Fibroblast of skin of left quadriceps (primary cell): ENCODE measurements at places on chromosomes 4 and X.

DNA sequence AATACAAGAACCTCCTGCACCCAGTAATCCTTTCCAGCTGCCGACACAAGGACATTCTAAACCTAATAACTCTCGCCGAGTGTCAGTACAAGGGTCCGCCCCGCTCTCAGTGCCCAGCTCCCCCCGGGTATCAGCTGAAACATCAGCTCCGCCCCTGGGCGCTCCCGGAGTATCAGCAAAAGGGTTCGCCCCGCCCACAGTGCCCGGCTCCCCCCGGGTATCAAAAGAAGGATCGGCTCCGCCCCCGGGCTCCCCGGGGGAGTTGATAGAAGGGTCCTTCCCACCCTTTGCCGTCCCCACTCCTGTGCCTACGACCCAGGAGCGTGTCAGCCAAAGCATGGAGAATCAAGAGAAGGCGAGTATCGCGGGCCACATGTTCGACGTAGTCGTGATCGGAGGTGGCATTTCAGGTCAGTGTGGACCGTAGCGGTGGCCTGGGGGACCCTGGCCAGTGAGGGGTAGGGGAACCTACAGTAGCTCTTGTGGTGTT, at the start of gene MAOA:
Gene MAOA (plus strand): TSS at position 295 of the 490 bp plus-strand sequence. CDS start 43 bp downstream, at position 338.
- no peak for DNase-seq

DNA sequence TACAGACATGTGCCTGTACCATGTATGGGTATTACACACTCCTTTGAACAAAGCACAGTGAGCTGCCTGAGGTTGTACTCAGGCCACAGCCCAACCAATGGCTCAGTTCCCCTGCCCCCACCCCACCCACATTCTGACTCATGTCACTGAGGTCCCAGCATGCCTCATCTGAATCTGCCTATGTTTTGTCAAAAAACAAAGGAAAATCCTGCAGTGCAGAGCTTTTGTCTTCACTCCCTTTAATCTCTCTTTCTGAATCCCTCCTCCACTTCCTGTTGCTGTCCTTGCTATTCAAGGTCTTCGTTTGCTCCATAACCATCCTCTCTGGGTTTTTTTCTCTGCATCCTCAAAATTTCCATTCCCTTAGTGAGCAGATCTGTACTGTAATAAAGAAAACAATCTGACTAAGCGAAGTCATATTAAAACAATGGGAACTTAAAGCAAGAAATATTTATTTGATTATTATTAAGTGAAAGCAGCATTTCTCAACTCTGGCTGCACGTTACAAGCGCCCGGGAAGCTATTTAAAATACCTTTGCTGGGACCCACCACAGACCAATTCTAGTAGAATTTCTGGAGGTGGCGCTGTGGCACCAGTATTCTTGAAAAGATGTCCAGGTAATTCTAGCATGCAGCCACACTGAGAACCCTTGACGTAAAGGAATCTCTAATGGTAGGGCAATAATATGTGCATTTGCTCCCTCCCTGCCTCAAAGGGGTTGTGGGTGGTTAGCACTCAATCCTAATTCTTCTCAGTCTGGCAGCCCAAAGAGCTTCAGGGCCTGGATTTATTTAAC, 8.7 kb downstream of the GUCY2F start:
- no peak for DNase-seq

DNA sequence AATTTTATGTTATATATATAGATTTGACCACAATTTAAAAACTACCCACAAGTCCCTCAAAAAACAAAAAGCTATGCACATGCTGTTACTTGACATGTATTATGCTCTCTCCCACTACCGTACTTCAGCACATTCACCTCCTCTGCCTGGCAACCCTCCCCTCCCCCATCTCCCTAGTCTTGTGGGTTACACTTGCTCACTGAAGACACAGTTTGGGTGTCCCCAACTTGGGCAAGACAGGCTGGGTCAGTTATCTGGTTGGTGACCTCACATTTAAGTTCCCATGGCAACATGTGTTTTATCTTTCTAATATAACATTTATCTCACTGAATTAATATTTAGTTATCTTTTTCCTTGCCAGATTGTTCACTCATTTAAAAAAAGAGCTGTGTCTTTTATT, 32.7 kb downstream of the SEC24D start:
- DNase-seq, result no peak

DNA sequence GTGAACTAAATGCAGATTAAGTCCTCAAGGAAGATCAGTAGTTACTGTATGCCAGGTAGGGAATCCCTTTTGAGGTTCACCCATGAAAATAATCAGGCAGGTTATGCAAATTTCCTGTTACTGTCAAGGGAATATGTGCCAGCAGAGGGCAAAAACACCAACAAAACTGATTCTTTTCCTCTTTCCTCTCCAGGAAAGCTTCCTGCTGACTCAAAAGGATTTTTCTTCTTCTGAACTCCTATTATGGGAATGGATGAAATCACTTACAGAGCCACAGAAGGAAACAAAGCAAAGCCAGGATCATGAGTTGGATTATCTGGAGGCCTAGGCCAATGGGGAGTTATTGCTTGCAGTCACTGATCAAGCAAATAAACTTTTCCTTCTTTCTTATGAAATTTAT, 49.7 kb downstream of the TMPRSS11F start:
- DNase-seq, result no peak

- DNase-seq, result no peak
Measured at GRCh38 chrX:107678957-107679740, 50.8 kb downstream of the PRPS1 start.

GRCh38 chr4:21765810-21766407, 182.7 kb downstream of the KCNIP4 start:
- no peak for DNase-seq

GRCh38 chr4:181661090-181661489, 582.1 kb upstream of the TENM3 start:
- DNase-seq, result peak; percentile 68

DNA sequence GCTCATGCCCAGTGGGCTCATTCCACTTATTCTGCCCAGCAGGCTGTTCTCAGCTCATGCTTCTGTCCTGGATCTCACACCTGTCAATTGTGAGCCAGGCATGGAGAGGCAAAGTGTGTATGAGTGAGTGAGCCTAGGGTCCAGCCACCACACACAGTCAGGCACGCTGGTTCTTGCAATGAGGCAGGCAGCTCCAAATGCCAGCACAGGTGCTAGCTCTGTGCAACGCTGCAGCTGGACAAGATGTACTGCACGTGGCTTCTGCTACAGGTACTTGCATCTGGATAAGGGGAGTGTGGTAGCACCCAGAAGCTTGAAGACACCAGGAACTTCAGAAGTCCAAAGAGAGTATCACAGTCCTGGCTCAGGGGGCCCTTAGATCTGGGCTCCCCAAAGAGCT, 1249.4 kb upstream of the IGFBP7 start:
- DNase-seq, result no peak

- no peak for DNase-seq
Measured at GRCh38 chr4:13543032-13543838, 1.1 kb downstream of the NKX3-2 start.

DNA sequence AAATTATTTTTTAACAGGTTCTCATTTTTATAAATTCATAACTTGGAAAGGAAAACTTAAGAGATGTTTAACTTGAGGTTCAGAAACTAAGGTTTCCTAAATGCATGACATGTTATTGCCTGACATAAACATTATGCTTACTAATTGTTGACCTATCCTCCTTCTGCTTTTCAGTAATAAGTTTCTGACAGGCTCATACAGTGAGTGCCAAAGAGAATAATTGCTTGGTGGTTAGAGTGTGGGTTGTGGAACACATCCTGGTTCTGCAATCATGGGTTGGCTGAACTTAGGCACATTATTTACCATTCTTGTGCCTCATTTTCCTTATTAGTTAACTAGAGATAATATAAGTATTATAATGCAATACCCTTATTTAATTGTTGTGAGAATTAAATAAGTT, 56.5 kb downstream of the BMPR1B start:
- DNase-seq, result no peak

DNA sequence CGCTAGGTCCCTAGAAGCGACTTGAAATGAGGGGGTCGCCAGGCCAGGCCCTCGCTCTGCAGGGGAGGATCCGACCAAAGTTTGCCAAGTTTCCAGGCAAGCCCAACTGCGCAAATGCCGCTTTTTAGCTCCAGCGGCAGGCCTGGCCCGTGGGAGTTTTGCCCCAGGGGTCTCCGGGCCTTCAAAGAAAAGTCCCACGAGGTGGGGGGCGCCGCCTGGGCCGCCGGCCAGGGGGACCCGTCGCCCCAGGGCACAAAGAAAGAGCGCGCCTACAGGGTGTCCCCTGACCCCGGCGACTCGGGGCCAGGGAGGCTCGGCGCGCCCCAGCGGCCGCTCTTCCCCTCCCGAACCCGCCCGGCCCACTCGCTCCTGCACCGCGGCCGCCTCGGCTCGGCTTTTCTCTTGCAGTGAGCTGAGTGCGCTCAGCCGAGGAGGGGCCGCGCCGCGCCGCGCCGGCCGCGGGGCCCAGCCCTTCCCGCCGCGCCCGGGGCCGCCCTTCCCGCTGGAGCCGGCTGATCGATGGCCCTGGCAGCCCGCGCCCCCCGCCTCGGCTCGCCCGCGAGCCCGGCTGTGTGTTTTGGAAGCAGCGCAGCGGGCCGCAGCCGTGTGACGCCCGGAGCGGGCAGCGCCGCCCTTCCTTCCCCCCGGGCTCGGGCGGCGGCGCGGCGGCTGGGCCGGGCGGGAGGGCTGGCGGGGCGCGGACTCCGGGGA, 754 bp upstream of the KLF3 start:
- DNase-seq, result no peak

- no peak for DNase-seq
Measured at GRCh38 chr4:161356351-161356750, 807.4 kb downstream of the FSTL5 start.

DNA sequence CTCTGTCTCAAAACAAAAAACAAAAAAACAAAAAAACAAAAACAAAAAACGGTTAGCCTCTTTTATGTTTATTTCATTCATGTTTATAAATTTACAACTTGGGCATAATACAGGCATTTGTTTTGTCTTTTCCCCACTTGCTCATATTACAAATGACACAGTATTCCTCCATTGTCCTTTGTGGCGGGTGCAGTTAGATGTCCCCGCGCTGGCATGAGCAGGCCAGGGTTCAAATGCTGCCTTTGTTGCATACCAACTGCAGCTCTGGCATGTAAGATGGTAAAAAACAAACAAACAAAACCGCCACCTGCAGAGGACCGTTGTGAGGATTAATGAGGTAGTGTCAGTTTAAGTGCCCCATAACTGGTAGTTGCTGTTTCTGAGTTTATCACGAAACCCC, 16.1 kb upstream of the HPF1 start:
- DNase-seq, result no peak

GRCh38 chr4:52966781-52967180, 104.7 kb downstream of the RASL11B start:
- no peak for DNase-seq

- DNase-seq, result no peak
Measured at GRCh38 chr4:2390146-2390545, 28.3 kb downstream of the ZFYVE28 start.

GRCh38 chrX:51336584-51336983, 4.0 kb downstream of the NUDT10 start:
- peak; percentile 14 for DNase-seq

- DNase-seq, result no peak
Measured at GRCh38 chr4:5678977-5679376, 29.4 kb downstream of the EVC2 start.

DNA sequence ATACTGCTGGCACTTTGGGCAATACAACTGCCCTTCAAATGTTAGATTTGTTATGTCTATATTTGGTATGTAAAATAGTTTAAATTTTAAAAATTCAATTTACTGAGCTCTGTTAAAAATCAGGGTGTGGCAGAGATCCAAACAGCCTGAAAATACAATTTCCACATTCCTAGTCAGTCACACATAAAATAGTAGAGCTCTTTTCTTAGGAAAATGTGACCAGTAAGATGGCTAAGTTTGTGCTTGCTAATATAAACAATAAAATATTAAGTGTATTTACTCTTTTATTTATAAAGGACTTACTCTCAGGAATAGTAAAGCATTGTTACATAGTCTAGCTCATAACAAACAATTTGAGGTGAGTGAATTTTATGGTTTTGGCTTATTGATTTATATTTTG, 200.2 kb downstream of the DKK2 start:
- no peak for DNase-seq
